ENCODE measurements at places on chromosomes 3 and 15. TPM values are rescaled to one million over a fixed set of nuclear protein-coding genes. Genes with fewer than 3 reads are reported as not detected.

DNA sequence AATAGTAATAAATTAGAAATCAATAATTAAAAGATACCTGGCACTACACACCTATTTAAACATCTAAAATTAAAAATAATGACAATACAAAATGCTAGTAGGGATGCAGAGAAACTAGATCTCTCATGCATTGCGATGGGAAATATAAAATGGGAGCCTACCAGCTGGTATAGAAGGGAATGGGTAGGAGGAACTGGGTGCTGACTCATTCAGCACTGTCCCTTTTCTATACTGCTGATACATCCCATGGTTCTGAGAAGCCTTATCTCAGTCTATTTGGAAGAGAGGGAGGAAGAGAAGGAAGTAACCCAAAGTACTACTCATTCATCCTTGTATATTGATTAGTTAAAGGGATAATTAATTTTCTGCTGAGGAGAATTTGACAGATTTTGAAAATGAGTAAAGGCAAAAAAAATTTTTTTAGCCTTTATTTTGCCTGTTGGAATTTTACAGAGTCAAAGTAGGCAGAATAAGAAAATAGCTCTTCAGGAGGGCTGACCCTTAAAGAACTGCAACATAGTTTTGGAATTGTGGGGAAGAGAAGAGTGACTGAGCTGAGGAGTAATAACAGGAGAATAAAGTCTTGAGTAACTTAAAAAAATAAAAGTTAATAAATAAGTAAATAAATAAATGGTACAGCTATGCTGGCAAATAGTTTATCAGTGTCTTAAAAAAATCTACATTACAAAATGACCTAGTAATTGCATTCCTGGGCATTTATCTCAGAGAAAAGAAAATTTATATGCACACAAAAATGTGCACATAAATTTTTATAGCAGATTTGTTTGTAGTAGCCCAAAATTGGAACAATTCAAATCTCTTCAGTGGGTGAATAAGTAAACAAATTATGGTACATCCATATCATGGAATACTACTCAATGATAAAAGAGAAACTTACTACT, 15.3 kb upstream of the BHLHE40 start:
- no peak for DNase-seq

The PLA2G4E gene
- total RNA-seq = not detected

The SKIL gene
- 51.7 TPM for total RNA-seq

GRCh38 chr3:18672561-18672960, 247.4 kb upstream of the SATB1 start:
- DNase-seq = no peak

DNA sequence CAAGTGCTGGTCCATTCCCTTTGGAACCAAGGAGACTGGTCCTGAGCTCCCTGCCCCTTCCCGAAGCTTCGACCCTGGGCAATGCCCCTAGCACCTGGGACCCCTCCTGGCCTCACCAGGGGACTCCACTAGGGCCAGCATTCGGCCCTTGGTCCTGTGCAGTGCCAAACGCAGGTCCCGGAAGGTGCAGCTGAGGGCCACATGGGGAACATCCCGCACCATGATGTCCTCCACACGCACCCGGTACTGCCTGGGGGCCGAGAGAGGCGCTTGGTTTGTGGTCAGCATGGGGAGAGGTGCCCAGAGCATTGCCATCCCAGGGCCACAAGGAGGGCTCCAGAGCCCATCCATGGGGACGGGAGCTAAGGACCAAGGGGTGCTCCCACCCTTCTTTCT, 7.9 kb downstream of the CLCN2 start:
- no peak for DNase-seq

The FHIT gene
- total RNA-seq = not detected

DNA sequence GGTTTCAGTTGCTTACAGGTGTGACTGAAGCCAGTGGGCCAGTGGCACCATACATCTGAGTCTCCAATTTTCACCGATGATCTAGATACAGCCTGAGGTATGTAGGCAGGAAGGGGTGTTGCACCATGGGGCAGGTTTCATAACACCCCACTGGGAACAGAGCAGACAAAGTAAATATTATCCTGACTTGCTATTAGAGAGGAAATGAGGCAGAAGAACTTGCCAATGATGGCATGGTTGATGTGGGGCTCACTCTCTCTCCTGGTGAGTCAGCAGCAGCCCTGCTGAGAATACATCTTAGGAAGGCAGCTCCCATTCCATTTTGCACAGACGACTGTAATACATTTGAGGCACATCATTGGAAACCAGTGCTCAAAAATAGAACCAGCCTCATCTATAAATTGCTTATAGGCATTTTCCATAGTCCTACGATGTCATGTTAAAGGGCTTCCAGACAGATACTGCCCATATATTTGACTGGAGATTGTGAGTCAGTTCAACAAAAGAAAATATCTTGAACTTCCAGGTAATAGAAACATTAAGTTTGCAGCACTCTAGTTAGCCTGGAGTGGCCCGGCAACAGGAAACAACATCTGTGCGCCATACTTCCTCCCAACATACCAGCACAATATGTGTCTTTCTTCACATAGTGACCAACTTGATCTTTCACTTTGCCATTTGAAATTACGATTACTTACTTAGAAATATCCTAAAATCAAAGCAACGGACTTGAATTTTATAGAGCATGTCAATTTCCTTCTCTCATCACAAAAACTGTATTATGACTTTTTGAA, 175.5 kb downstream of the NECTIN3 start:
- DNase-seq = peak; percentile 91

DNA sequence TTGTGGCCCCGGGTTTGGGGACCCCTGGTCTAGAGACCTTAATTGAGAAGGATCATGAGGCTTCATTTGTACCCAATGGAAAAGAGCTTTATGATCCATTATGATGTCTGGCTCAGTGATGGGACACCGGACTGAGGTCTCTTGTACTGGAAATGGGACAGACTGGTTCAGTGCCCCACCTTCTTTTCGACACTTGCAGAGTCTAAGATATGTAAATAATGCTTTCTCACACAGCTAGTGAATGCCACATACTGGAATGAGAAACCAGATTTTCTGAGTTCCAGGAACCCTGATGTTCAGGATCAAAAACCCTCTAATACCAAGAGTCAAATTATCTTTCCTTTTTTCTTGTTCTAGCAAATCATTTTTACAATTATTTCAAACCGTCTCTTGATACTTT, 116.3 kb upstream of the ARPP21 start:
- no peak for DNase-seq

GRCh38 chr3:175349168-175349567, 490.0 kb downstream of the NAALADL2 start:
- no peak for DNase-seq

- DNase-seq = no peak
These were observed 1.2 kb downstream of the DCLK3 start for GRCh38 chr3:36762918-36763849.

The GOLGA8M gene
- total RNA-seq = under 0.01 TPM

DNA sequence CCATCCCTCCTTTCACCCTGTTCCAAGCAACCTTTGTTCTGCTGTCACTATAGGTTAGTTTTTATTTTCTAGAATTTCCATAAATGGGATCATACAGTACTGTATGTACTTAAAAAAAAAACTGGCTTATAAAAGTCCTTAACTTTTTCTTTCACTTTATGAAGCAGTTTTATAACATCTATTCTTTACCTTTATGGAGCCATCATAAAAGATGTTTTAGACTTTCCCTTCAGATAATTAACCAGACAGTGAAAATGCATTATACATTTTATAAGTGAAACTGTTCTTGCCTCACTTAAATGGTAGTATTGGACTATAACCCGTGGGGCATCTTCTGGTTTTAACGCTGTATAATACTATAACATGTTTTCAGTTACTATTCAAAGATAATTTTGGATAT, 26.2 kb downstream of the PLS1 start:
- DNase-seq = no peak

The SPTBN5 gene
- under 0.01 TPM for total RNA-seq

DNA sequence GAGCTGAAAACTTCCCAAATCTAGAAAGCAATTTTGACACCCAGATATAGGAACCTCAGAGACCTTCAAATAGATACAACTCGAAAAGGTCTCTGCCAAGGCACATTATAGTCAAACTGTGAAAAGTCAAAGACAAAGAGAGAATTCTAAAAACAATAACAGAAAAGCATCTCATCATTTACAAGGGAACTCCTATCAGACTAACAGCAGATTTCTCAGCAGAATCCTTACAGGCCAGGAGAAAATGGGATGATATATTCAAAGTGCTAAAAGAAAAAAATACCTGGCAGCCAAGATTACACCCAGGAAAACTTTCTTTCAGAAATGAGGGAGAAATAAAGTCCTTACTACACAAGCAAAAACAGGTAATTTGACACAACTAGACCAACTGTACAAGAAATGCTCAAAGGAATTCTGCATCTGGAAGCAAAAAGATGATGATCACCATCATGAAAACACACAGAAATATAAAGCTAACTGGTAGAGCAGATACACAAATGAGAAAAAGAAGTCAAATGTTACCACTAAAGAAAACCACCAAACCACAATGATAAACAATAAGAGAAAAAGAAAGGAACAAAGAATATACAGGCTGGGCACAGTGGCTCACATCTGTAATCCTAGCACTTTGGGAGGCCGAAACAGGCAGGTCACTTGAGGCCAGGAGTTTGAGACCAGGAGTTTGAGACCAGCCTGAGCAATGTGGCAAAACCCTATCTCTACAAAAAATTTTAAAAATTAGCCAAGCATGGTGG, 50.4 kb downstream of the ADAM10 start:
- peak; percentile 31 for DNase-seq

GRCh38 chr15:81000144-81000623, 539 bp upstream of the TLNRD1 start:
- DNase-seq = no peak

GRCh38 chr3:193314161-193314560, 64.4 kb downstream of the ATP13A5 start:
- DNase-seq = no peak

- no peak for DNase-seq
These were observed 504.7 kb upstream of the NR2F2 start for GRCh38 chr15:95825671-95826411.

- no peak for DNase-seq
These were observed 34.6 kb downstream of the FBLN2 start for GRCh38 chr3:13583251-13584180.

The SYNPR gene
- total RNA-seq = not detected

GRCh38 chr3:52394751-52395502, 50.0 kb downstream of the SEMA3G start:
- DNase-seq = no peak

DNA sequence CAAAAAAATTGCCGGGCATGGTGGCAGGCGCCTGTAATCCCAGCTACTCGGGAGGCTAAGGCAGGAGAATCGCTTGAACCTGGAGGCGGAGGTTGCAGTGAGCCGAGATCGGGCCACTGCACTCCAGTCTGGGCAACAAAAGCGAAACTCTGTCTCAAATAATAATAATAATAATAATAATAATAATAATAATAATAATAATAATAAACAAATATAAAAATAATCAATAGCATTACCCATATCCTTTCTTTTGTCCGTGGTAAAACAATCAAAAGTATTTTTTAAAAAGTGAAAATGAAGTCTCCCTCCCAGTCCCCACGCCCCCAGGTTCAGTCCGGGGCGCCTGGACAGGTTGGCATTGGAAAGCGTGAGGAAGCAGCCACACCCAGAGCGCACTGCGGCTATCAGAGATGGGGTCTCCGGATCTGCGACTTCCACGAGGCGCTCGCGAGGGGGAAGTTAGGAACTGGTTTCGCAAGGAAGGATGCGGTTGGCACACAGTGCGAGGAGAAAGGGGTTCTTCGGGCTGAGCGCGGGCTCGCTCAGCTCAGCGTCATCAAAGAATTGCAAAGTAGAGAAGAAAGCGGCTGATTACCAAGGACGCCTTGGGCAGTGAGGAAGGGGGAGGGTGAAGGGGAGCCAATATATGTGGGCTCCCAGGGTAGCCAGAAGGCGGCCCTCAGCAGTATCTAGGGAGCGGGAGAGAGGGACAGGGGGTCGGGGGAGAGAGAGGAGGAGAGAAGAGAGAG, 69.5 kb upstream of the EPHB3 start:
- no peak for DNase-seq

The APOD gene
- total RNA-seq = not detected

- no peak for DNase-seq
These were observed 342.2 kb downstream of the EPHB1 start for GRCh38 chr3:135137296-135137695.

DNA sequence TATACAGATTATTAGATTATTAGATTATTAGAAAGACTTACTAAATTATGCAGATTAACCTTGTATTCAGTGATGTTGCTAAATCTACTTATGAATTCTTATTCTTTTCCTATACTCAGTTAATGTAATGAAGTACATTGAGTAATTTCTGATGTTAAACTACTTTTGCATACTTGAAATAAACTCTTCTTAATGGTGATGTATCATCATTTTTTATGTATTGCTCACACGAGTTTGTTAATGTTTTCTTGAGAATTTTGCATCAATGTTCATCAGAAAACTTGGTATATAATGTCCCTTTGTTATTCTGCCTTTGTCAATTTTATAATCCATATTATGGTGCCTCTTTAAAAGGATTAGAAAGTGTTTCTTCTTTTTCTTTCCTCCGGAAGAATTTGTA, 163.2 kb upstream of the COL8A1 start:
- DNase-seq = peak; percentile 59

DNA sequence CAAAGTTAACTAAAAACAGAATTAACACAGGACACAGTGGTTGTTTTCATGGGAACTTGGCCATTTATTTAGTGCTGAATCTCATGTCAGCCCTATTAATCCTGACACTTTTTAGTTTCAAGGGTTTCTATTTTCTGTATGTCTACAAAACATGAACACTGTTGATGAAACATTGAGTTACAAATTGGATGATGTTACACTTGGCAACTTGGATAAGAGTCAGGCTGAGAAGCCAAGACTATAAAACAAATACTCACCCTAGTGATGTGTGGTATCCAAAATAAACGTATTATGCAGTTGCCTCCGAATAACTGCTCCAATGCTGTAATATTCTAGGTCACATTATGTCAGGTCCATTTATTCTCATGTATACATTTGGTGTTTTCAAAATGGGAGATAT, 349.6 kb downstream of the ZIC1 start:
- DNase-seq = no peak

GRCh38 chr15:60471314-60471713, 7.6 kb downstream of the ICE2 start:
- DNase-seq = no peak

- no peak for DNase-seq
These were observed 28.6 kb upstream of the RAB7A start for GRCh38 chr3:128697341-128697740.

The NR1I2 gene
- total RNA-seq = not detected

DNA sequence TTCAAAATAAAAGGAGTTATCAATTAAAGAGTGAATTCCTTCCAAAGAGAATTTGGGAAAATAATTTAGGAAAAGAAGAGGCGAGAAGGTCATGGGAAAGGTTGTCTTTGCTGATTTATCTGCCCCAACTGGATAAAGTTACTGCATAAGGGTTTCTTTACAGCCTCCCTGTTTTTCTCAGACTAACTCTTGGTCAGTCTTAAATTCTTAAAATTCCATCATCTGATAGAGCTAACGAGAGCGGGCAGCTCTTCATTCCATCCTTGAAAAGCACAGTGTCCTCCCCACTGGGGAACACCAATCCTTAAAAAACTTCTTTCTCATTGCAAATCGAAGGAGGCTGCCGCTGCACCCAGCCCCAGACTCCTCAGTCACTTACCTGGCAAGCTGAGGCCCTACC, 107.2 kb downstream of the PGPEP1L start:
- peak; percentile 70 for DNase-seq

- DNase-seq = peak; percentile 89
These were observed 15.5 kb upstream of the ATP8B4 start for GRCh38 chr15:50134524-50135024.
